Adipocyte (in vitro differentiated cells): ENCODE measurements at places on chromosomes 4 and X.
A peak's percentile ranks its signal among the peaks of the same experiment; 100 is the strongest.

GRCh38 chrX:132118358-132118757, 9.5 kb downstream of the FRMD7 start:
- no peak for DNase-seq

DNA sequence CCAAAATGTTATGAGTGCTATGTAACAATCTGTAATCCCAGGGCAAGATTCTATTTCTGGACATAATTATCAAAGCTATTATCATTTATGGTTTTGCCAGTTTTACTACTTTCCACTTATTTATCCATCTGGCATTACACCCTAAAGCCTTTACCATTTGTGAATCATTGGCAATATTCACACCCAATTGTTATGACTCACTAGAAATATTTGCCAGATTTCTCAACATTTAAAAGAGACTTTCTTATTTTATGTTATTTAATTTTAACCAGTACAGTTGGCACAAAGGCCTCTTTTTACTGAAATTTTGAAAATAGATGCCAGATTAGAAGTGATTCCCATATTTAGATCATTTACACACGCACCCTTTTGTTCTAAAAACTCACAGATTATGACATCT, 242.7 kb upstream of the WDFY3 start:
- no peak for DNase-seq

DNA sequence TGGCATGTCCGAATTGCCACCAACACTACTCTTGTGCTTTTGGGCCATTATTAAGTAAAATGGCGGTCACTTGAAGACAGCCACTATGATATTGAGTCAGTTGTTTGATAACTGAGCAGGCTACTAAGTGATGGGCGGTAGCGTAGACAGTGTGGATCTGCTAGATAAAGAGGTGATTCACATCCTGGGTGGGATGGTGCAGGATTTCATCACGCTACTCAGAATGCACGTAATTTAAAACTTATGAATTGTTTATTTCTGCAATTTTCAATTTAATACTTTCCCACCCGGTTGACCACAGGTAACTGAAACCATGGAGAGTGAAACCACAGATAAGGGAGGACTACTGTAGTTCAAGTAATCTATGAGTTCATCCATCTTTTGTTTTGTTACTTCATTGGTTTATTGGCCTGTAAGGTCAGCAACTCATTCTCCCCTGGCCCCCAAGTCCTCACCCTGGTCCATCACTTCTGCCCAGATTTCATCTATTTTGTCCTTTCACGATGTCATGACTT, 2.9 kb downstream of the ARAF start:
- no peak for DNase-seq

- DNase-seq = peak; percentile 8
These were observed 49.5 kb upstream of the GABRQ start for GRCh38 chrX:152588206-152588605.

DNA sequence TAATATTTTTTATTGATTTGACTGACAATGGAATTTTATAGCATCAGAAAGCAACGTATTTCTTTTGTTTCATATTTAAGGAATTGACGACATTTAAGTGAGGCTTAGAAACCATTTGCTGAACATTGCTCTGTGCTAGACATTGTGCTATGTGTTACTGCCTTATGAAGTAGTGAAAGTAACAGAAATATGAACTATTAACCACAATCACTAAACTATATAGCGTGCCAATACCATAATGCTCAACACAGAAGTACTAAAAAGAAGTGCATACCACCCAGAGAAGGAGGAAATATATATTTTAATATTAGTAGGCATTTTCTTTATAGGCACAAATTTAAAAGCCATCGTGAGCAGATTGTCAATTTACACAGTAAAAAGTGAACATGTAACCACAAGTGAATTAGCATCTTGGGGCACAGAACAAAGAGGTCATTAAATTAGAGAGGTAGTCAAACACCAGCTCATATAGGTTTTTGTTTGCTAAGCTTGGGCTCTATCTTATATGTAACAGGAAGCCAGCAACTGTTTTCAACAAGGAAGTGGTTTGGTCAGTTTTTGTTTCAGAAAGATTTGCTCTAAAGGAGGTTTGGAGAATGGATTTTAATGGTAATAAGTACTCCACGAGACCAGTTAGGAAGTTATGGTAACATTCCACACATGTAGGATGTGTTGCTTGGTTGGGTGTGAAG, 270.7 kb downstream of the GRXCR1 start:
- no peak for DNase-seq

DNA sequence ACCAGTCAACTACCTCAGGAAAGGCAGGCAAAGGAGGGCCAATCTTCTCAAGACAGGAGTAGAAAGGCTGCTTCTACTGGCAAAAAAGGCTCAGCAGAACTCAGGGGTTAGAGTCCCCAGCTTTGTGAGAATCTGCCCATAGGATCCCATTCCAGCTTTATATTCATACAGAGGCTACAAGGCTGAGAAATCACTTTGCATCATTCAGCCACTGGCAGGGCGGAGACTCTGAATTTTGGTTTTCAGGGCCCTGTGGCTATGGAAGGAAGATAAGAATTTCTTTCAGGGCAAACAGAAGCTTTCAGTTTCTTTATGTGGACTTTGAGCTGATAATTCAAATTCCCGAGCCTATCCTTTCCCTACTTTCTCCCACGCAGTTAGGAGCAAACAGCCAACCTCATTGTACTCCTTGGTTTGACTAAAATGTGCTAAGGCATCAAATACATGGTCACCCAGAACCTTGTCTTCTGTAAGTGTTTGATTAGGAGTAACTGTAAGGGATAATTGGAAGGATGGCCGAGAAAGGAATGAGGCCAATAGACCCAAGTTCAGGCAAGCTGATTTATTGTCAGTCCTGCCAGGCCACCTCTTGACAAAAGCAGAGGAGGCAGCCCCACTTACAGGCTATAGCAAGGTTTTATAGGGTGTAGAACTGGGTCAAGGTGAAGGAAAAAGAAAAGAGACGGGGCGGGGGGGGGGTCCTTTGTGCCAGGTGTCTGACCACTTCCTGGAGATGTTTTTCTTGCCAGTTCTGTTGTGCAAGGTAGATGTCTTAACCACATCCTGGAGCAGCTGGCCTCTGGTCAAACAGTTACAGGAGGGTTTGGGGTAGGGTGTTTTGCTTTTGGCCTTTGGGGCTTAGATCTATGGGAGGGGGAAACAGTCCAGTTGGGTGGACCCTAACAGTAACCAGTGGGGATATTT, 165.3 kb upstream of the PPP1R2C start:
- DNase-seq = no peak

GRCh38 chr4:113858924-113859323, 97.4 kb upstream of the CAMK2D start:
- DNase-seq = no peak

GRCh38 chr4:2009651-2010233, 968 bp upstream of the NELFA start:
- DNase-seq = peak; percentile 63
